AG10803 (cell line): ENCODE measurements at places on chromosomes 11 and 22.

DNA sequence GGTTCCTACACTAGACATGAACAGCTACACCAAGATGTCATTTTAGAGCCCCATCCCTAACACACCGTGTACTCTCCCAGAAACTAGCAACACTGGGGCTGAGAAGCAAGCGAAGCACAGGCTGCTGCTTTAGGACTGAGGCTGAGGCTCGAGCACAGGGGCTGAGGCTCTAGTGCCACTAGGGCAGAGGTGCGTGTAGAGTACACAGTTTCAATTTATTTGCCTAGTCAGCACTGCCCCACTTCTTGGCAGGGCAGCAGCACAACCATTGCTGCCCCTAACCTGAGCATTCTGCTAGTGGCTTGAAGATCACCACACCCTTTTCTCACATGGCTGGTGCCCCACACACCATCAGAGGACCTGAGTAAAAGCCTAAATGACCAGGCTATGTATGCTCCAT lies 713.2 kb downstream of the LRRC4C start:
- no peak for DNase-seq

DNA sequence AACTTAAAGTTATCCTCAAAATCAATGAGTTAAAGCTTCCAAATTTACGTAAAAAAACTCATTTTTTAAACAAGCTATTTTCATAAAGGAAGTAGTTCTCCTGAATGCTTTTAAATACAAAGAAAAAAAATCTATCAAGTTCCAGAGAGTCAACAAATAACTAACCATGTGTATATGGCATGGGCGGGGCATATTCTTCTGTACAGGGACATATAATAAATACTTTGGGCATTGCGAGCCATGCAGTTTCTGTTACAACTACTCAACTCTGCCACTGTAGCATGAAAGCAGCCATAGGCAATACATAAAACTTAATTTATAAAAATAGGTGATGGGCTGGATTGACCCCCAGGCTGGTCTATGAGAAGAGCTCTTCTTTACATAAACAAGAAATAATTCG lies 57.8 kb downstream of the BTBD10 start:
- DNase-seq: no peak

GRCh38 chr11:123178186-123178585 lies 16.9 kb downstream of the CLMP start:
- peak; percentile 72 for DNase-seq

GRCh38 chr11:122028545-122028944 lies 87.5 kb downstream of the BLID start:
- DNase-seq: no peak
